Central memory CD8-positive, alpha-beta T cell (primary cell): ENCODE measurements at places on chromosomes 12 and 14.

DNA sequence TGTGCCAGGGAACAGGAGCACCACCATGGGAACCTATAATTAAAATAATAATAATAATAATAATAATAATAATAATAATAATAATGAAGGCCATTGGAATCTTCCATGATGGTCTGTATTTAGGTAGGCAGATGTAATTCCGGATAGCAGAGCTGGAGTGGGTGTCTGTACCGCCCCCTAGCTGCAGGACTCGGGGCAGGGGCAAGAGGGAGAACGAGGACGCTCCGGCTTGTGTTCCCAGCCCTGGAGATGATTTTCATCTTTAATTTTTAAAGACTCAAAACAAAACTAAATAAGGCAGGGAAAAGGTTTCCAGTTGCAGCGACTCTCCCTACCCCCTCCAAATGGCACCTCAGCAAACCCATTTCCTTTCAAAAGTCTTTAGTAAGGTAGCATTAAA, 501.1 kb downstream of the VRK1 start:
- no peak for DNase-seq
- no peak overlapping the region for H3K27ac ChIP-seq
- H3K4me3 ChIP-seq: no peak overlapping the region
- H3K27me3 ChIP-seq: peaks cover 9% of the 10 kb centered on the region
- peaks cover 26% of the 10 kb centered on the region for H3K4me1 ChIP-seq

- no peaks in the 10 kb centered on the region for H3K27me3 ChIP-seq
- H3K4me1 ChIP-seq: peaks cover 35% of the 10 kb centered on the region
- DNase-seq: no peak
- peaks cover 20% of the 10 kb centered on the region for H3K36me3 ChIP-seq
- peak overlapping the region; percentile 94 for H3K27ac ChIP-seq
- H3K4me3 ChIP-seq: peak overlapping the region; percentile 97
These were observed 846 bp upstream of the MTHFD1 start for GRCh38 chr14:64387232-64387781.

GRCh38 chr12:27733052-27733656, 22.5 kb downstream of the MRPS35 start:
- H3K4me3 ChIP-seq: no peak overlapping the region
- no peak overlapping the region for H3K27ac ChIP-seq
- H3K4me1 ChIP-seq: no peaks in the 10 kb centered on the region
- H3K36me3 ChIP-seq: peaks cover 29% of the 10 kb centered on the region
- no peaks in the 10 kb centered on the region for H3K27me3 ChIP-seq
- no peak for DNase-seq

- H3K4me1 ChIP-seq: no peaks in the 10 kb centered on the region
- H3K27me3 ChIP-seq: peaks cover 40% of the 10 kb centered on the region
- no peaks in the 10 kb centered on the region for H3K36me3 ChIP-seq
- no peak overlapping the region for H3K27ac ChIP-seq
- DNase-seq: no peak
- no peak overlapping the region for H3K4me3 ChIP-seq
These were observed 89.7 kb downstream of the GLT1D1 start for GRCh38 chr12:128942960-128943477.

- no peak for DNase-seq
- H3K27ac ChIP-seq: peak overlapping the region; percentile 99
- H3K36me3 ChIP-seq: peaks cover 39% of the 10 kb centered on the region
- peaks cover 91% of the 10 kb centered on the region for H3K4me1 ChIP-seq
These were observed 3.5 kb upstream of the PTPN6 start for GRCh38 chr12:6947615-6948014.

GRCh38 chr14:51401272-51401671, 161.2 kb downstream of the TMX1 start:
- H3K4me3 ChIP-seq: no peak overlapping the region
- no peak for DNase-seq
